ENCODE measurements at places on chromosomes 5 and 9. TPM values are rescaled to one million over a fixed set of nuclear protein-coding genes. Genes with fewer than 3 reads are reported as not detected.

The CCNI2 gene
- 4.2 TPM for total RNA-seq

The PCDHA5 gene
- total RNA-seq = not detected

The SEMA6A gene
- total RNA-seq = not detected

The PCDHGA7 gene
- total RNA-seq = not detected

The KIF20A gene
- 55.5 TPM for total RNA-seq

The PRUNE2 gene
- 0.24 TPM for total RNA-seq

The CD14 gene
- 0.39 TPM for total RNA-seq

The EQTN gene
- total RNA-seq = not detected

The RABGAP1 gene
- 28.8 TPM for total RNA-seq

The KLF9 gene
- 23.7 TPM for total RNA-seq

The RMRP gene
- 10,694 TPM for total RNA-seq

The BTNL8 gene
- not detected for total RNA-seq

The RELL2 gene
- total RNA-seq = 17.9 TPM

The PTPN3 gene
- total RNA-seq = 0.56 TPM

The BARHL1 gene
- not detected for total RNA-seq

The GABRA1 gene
- not detected for total RNA-seq

The C1QTNF3 gene
- total RNA-seq = 2.5 TPM

The CRHBP gene
- not detected for total RNA-seq

The MPDZ gene
- not detected for total RNA-seq

The CCDC152 gene
- 6.7 TPM for total RNA-seq

The TMEM141 gene
- total RNA-seq = 45.2 TPM

The CAMK2A gene
- total RNA-seq = not detected

The ESM1 gene
- 0.56 TPM for total RNA-seq

The CCDC192 gene
- total RNA-seq = not detected

The CCNJL gene
- not detected for total RNA-seq

The PCDHB8 gene
- not detected for total RNA-seq

The SOX30 gene
- 0.93 TPM for total RNA-seq

The PLPPR1 gene
- total RNA-seq = not detected

The TCF7 gene
- 59.3 TPM for total RNA-seq

The TMEM174 gene
- not detected for total RNA-seq

The FOXD1 gene
- total RNA-seq = 0.38 TPM
